ENCODE measurements at places on chromosomes 3 and 15. TPM values are rescaled to one million over a fixed set of nuclear protein-coding genes. Genes with fewer than 3 reads are reported as not detected.
A peak's percentile ranks its signal among the peaks of the same experiment; 100 is the strongest.

DNA sequence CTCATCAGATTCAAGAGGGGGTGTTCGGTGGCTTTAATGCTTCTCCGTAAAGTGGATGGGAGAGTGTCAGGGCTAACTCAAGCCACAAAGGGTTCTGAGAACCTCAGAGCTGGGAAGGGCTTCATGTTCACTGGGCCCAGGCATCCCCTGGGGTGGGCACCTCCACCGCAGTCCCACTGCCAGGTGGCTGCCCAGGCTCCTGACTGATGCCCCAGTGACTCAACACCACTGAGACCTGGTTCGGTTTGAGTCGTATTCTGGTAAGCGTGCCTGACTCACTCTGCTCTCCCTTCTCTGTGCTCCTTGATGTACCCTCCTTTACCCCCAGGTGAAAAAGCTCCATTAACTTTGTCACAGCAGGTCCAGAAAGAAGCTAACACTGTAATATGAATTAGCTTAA is 304.6 kb downstream of the RPLP1 start:
- no peak for DNase-seq

- DNase-seq: no peak
These were observed 5.3 kb downstream of the EDEM1 start for GRCh38 chr3:5192571-5193365.

- no peak for DNase-seq
These were observed 54.3 kb downstream of the LMCD1 start for GRCh38 chr3:8555725-8556472.

DNA sequence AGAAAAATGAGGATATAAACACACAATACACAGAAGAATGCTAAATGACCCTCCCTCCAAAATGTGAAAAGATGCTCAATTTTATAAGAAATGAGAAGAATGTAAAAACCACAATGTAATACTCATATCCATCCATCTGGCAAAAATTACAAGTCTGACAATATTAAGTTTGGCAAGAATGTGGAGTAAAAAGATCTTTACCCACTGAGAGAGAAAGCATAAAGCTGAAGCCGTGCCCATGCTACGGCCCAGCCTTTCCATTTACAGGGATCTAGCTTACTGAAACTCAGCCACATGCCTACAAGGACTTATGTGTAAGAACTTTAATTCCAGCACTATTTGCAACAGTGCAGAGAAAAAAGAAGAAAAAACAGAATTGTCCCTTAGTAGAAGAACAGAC is 42.9 kb downstream of the ATP13A3 start:
- DNase-seq: no peak

GRCh38 chr3:2154621-2155020 is 56.0 kb downstream of the CNTN4 start:
- no peak for DNase-seq

DNA sequence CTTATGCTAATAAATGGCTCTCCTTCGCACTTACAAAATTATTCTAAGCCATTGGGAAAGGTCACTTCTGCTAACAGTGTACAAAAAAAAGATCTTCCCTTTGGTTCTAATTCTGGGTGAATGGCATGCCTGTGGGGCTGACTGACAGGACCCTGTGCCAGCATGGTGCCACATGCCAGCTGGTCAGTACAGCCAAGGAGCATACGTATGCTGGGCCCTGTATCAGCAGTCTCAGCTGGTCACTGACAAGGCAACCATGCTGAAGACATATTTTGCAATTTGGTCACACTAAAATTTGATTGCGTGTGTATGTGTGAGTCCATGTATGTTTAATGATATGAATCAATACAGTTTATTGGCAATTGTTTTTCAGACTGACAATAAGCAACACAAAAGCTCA is 246.1 kb downstream of the TBL1XR1 start:
- no peak for DNase-seq

- no peak for DNase-seq
These were observed 9.2 kb downstream of the CCDC14 start for GRCh38 chr3:123951522-123952447.

- no peak for DNase-seq
These were observed 214.5 kb downstream of the MECOM start for GRCh38 chr3:169449012-169449411.

GRCh38 chr3:146067048-146067447 is 93.9 kb downstream of the PLOD2 start:
- no peak for DNase-seq

DNA sequence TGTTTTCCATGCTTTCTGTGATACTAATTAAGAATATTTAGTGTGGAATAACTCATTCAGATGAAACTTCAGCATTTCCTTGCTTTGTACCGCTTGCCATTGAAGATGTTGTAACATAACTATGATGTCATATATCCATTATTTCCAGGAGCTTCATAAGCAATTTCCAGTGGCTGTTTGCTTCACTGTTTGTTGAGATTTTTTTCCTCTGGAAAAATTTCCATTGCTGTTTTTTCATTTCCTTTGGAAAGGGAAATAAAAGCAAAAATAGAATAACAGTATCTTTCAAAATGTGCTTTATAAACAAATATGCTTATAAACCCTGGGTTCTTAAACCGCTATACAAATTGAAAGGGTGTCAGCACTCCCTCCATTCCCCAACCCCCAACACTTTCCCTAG is 319.6 kb upstream of the SEMA6D start:
- DNase-seq: no peak

DNA sequence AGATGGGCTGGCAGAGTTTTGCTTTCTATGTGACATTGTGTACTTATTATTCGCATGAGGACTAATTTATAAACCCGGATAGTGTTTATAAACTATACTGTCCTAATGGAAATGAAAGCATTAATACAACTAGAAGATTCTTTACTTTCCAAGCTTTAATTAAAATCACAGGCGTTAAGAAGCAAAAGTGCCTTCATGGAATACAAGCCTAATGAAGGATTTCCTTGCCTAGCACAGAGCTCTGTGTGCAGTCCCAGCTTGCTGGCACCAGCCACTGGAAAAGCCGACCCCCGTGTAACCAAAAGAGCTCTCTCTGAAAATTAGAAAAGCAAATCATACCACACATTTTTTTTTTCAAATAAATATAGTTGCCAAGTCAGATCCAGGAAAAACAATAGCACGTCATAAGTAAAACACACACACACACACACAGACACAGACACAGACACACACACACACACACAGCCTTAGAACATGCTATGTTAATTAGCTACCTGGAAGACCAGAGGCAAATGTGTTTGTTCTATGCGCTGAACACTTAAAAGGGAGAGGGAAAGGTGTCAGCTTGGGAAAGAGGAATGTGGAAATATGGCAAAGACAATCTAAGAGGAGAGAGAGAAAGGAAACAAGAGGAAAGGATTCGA is 1084.2 kb downstream of the TUSC7 start:
- no peak for DNase-seq

GRCh38 chr3:58645726-58646125 is 20.8 kb downstream of the FAM3D start:
- DNase-seq: no peak

DNA sequence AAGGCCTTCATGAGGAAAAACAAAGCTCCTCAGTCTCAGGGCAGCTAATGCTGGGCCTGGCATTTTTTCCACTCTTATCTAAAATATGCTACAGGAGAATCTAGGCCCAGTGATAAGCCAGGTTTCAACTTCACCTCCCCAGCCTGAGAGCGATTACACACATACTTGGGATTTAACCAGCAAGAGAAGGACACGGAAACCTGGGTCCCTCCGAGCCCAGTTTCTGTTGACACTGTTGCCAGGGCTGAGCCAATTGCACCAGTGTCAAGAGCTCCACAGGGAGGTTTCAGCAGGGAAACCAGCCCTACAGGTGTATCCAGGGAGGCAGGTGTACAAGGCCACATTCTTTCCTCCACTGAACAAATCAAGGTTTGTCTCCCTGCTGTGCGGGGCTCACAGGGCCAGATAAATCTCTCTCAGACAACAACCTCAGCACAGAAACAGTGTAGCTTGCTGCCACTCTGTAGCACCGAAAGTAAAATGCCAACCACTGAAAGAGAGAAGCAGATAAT is 85.4 kb downstream of the MAGI1 start:
- DNase-seq: peak; percentile 23

DNA sequence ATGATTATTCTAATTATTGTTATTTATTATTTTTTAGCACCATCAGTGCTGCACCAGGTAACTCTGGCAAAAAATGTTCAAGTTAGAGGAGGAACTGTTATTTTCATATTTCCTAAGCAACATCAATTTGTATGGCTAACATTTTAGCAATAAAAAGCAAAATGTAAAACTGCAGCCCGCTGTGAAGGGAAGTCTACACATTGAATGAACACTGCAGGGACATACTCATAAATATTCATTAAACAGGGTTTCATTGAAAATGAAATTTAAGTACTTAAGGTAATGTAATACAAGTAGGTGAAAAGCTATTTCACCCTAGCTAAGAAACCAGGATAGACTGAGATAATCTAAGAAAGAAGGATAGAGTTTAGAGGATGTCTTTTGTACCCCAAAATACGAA is 532.7 kb downstream of the NLGN1 start:
- no peak for DNase-seq

GRCh38 chr15:67446449-67446848 is 74.5 kb upstream of the C15orf61 start:
- no peak for DNase-seq

- DNase-seq: peak; percentile 34
These were observed 116.1 kb downstream of the ANP32A start for GRCh38 chr15:68704496-68705021.

- DNase-seq: no peak
These were observed 43.9 kb upstream of the PARP14 start for GRCh38 chr3:122636697-122637096.

DNA sequence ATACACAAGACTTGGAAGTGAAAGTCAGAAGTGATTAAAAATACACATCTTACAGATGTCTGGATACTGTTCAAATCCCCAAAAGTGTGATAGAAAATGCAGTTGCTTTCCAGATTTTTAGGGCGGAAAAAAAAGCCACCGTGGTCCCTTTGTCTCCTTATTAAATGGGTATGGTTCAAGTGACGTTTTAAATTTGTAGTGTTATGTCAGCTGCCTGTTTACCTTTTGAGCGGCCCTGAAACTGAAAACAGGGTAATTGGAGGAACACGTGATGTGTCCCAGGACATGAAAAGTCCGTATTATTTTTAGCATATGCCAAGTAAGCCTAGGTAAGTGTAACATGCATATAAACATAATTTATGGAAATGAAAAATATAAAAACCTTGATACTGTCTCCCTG is 109.0 kb upstream of the PDZRN3 start:
- no peak for DNase-seq

- no peak for DNase-seq
These were observed 38.0 kb downstream of the BBS4 start for GRCh38 chr15:72724028-72724427.

DNA sequence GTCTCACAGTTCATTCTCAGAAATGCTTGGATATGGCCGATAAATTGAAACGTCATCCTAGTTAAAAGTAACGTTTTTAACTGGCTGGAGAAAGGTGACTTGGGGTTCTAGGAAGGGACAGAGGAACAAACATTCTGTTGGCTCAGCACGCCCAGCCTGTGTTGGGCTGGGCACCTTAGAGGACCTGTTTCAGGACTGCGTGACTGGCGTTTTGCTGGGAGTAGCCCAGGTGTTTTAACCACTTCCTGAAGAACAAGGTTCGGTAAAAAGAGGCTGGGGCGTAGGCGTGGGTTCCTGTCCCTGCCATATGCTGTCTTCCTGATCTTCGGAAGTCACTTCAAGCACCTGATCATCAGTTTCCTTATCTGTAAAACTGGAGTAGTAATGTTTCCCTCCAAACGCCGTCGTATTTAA is 1.1 kb upstream of the TLNRD1 start:
- no peak for DNase-seq

GRCh38 chr3:136675150-136675858 is 76.9 kb downstream of the STAG1 start:
- no peak for DNase-seq

DNA sequence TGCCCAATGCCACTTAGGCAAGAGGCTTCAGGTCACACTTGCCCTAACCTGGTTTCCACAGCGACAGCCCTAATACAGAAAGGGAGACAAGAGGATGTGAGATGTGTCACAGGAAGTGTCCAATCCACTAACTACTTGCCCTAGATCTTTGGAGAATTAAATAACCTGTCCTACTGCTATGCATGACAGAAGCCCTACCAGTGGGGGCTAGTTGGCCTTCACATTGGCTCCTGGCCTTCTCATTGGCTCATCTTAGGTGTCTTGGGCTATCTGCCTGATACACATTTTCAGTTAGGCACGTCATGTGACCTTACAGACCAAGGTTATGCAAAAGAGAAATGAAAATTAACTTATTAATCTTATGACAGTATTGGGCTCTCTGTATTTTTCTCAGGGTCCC is 449.9 kb downstream of the FHIT start:
- DNase-seq: no peak

DNA sequence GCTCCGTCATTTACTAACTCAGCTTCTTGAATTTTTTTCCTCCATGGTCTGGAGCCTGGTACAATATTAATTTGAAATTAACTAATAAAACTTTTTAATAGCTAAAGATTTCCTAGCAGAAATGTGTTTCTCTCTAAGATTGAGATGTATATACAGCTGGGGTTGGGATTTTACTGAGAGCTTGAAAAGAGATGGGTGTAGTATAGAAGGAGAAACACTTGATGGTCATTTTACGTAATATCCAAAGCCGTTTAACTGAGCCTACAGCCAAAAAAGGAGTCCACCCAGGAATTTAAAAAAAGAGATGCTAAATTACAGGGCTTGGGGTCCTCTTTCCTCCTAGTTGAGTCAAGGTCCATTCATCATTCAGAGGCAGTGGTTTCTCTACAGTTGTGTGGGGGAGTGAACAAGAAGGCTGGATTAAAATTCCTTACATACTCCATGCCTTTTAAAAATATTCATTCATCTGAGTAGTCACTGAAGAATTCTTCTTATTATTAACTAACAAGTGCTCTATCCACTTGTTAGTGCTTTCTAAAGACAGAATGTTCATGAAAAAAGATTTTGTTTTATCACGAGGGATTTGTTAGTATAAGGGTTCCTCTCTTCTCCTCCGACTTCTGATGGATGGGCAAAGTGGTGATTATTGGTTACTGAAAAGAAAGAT is 255.3 kb upstream of the IL12A start:
- DNase-seq: peak; percentile 33

The VGLL3 gene
- 1.8 TPM for total RNA-seq

The IQCF5 gene
- total RNA-seq: not detected

The CYP1A1 gene
- 0.15 TPM for total RNA-seq

The TMEM87A gene
- total RNA-seq: 43.3 TPM

The ANKUB1 gene
- total RNA-seq: not detected

The SCAPER gene
- 15.0 TPM for total RNA-seq

The DCLK3 gene
- total RNA-seq: 0.34 TPM

The COL8A1 gene
- not detected for total RNA-seq

The SELENOK gene
- 76.6 TPM for total RNA-seq

The CCDC33 gene
- total RNA-seq: 1.9 TPM

The P2RY14 gene
- not detected for total RNA-seq

The TBL1XR1 gene
- 186 TPM for total RNA-seq

The XIRP1 gene
- total RNA-seq: not detected

The GREM1 gene
- 2.9 TPM for total RNA-seq

The C15orf61 gene
- 3.5 TPM for total RNA-seq

The ARGFX gene
- total RNA-seq: not detected

The CPN2 gene
- not detected for total RNA-seq

The PPP1R14D gene
- not detected for total RNA-seq
